ENCODE measurements at places on chromosomes 2 and 18. TPM values are rescaled to one million over a fixed set of nuclear protein-coding genes. Genes with fewer than 3 reads are reported as not detected.

GRCh38 chr2:37090019-37090477 lies 5.7 kb downstream of the GPATCH11 start:
- no peaks in the 10 kb centered on the region for H3K27me3 ChIP-seq
- no peak overlapping the region for H3K4me3 ChIP-seq
- H3K36me3 ChIP-seq: peaks cover 6% of the 10 kb centered on the region
- H3K4me1 ChIP-seq: no peaks in the 10 kb centered on the region

DNA sequence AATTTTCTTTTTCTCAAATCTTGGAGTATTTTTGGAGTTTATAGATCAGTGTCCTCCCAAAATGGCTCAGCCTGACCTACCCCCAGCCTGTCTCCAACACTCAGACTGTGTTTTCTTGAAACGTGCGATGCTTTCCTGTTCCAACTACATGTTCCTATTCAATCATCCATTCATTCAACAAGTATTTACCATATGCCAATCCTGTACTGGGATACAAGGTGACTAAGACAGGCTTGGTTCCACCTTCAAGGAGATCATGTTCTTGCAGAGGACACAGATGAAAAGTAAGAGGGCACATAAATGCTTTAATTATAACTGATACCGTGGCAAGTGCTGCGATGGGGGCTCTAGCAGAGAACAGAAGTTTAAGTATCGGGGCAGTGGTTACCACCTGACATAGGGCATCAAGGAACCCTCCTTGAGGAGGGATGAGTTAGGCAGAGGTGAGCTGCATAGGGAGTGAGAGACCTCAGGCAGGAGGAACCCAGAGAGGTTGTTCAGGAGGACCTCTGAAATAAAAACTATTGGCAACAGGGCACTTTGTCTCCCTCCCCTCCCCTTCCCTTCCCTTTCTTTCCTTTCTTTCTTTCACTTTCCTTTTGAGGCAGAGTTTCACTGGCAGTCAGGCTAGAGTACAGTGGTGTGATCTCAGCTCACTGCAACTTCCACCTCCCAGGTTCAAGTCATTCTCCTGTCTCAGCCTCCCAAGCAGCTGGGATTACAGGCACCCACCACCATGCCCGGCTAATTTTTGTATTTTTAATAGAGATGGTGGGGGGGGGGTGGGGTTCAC lies 469.0 kb downstream of the EPHA4 start:
- no peaks in the 10 kb centered on the region for H3K36me3 ChIP-seq
- no peak overlapping the region for H3K27ac ChIP-seq
- H3K4me1 ChIP-seq: peaks cover 7% of the 10 kb centered on the region
- H3K4me3 ChIP-seq: no peak overlapping the region
- no peak for DNase-seq
- H3K27me3 ChIP-seq: peaks cover 14% of the 10 kb centered on the region

GRCh38 chr2:133192028-133192427 lies 376.2 kb downstream of the NCKAP5 start:
- H3K27me3 ChIP-seq: peaks cover 7% of the 10 kb centered on the region
- no peaks in the 10 kb centered on the region for H3K36me3 ChIP-seq
- H3K27ac ChIP-seq: no peak overlapping the region
- H3K4me3 ChIP-seq: no peak overlapping the region

LANCL1 gene
- total RNA-seq: 58.1 TPM

GRB14 gene
- total RNA-seq: 46.3 TPM

REG1B gene
- total RNA-seq: not detected

TSHZ1 gene
- 16.9 TPM for total RNA-seq

All from progenitor cell of endocrine pancreas (in vitro differentiated cells).